ENCODE measurements at places on chromosomes 7 and 10.

- DNase-seq: no peak
Observed at GRCh38 chr10:11301571-11302111, 284.0 kb downstream of the CELF2 start.

DNA sequence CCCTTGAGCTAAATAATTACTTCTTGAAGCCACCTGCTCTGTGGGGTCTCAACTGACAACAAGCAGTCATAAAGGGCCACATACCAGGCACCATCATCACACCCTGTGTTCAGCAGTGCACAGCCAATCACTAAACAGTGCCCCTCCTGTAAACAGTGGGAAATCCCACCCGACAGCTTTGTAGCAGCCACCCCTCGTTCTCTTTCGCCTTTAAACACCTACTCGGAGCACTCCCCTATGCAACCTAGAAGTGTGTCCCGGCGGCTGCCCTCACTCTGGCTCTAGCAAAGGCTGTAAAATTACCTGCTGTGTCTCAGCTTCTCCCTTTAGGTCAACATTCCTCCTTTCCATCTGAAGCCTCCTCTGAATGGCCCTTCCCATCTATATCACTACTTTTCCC lies 111.9 kb downstream of the TCERG1L start:
- DNase-seq: no peak

DNA sequence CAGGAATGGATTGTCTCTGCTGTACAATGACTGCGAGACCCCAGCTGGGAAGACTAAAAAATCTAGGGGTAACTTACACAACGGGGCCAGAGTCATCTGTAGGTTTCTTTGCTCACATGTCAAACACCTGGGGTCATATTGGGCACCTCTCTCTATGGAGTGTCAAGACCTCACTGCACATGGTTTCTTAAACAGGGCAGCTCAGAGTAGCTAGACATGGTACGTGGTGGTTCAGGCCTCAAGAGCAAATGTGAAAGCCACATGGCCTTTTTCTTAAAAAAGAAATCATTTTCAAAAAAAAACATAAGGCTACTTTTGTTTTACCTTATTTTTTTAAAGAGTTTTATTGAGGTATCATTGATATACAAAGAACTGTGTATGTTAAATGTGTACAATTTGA lies 162.2 kb upstream of the ITGB1 start:
- DNase-seq: no peak

GRCh38 chr10:93752761-93753160 lies 5.0 kb upstream of the LGI1 start:
- DNase-seq: no peak

GRCh38 chr7:29053105-29053872 lies 93.0 kb downstream of the CPVL start:
- DNase-seq: no peak

DNA sequence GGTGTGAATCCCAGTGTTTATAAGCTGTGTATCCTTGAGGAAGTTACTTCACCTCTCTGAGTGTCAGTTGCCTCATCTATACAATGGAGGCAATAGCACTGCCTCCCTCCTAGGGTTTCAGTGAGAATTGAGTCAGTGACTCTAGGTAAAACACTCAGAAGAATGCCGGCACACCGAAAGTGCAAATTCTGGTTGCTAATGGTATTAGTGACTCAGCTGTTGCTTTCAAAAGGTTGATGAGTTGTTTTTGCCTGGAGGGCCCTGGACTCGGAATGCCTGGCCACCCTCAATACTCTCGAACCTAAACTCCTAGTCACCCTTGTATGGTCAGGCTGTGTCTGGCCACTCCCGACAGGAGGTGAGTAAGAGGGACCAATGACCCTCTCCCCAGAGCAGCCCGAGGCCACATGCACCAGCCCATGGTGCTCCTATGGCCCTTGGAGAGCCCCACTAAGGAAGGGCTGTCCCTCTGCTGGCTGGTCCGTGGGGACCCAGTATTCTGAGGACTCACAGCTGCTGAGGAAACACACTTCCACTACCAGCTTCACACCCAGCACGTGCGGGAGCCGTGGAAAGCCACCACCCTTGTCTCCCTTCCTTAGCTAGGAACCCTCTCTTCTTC lies 60.2 kb downstream of the CALML3 start:
- DNase-seq: no peak

GRCh38 chr10:117921421-117921820 lies 125.3 kb downstream of the RAB11FIP2 start:
- DNase-seq: no peak

DNA sequence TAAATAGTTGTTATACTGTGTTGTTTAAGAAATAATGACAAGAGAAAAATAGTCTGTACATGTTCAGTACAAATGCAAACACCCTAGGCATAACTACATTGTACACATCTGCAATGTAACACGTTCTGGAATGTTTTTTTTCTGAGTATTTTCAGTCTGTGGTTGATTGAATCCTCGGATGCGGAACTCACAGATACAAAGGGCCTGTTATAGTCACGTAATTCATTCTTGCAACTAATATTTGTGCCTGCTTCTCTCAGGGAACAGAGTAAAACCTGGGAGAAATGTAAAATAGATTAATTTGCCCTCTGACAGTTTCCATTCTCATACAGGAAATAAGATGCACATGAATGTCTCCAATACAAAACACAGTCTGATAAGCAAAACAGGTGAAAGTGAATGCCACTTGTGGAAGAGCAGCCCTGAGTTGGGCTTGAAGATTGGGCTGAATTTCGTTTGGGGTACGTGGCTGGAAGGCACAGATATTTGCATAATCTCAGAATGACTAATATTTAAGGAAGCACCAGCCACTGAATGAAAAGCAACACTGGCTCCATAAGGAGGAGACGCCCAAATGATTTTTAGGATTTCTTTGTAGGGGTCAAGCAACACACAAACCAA lies 19.1 kb downstream of the DENND2A start:
- DNase-seq: no peak

DNA sequence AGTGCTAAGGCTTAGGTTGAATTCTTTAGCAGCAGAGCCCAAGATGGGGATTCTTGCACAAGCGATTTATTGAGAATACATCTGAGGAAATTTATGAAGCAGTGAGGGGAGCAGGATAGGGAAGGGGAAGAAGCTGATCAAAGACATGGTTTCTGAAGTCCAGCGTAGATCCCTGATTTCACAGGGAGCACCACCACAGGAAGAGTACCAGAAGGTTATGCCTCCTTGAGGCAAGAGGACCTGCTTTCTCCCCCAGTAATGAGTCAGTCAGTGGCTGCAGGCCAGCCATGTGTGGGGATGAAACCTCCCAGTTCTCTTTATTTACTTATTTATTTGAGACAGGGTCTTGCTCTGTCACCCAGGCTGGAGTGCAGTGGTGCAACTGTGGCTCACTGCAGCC lies 35.0 kb upstream of the CBLL1 start:
- DNase-seq: no peak

GRCh38 chr7:55567571-55567970 lies 4.7 kb downstream of the VOPP1 start:
- DNase-seq: no peak

DNA sequence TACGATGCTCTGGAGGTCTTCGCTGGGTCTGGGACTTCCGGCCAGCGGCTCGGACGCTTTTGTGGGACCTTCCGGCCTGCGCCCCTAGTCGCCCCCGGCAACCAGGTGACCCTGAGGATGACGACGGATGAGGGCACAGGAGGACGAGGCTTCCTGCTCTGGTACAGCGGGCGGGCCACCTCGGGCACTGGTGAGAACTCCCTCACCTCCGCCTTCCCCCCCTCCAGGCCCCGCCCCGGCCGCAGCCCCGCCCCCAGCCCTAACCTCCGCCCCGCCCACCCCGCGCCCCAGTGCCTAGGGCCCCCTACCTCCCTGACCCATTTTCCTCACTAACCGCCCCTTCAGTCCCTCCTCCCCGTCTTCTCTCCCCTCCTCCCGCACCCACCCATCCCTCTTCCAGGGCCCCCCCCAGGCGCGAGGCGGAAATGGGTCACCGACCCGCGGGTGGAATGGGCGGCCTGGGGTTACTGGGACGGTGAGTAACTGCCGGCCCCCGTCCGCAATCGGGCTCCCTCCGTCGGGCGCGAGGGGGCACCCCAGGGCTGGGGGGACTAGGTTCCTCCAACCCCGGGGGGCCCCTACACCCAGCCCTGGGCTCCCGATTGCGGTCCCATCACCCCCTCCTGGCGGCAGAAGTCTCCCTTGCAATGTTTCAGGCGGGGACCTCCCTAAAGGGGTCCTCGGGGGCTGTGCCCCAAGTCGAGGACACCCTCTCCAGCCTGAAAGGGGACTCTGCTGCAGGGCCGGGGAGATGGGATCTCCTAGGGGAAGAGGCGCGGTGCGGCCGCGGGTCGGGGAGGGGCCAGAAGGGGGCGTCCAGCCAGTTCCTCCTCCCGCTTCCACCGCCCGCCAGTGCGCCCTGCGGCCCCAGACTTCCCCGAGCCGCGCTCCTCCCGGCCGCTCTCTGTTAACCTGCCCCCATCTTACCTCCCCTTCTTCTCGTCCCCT lies 2.1 kb downstream of the PCOLCE start:
- peak; percentile 74 for DNase-seq

DNA sequence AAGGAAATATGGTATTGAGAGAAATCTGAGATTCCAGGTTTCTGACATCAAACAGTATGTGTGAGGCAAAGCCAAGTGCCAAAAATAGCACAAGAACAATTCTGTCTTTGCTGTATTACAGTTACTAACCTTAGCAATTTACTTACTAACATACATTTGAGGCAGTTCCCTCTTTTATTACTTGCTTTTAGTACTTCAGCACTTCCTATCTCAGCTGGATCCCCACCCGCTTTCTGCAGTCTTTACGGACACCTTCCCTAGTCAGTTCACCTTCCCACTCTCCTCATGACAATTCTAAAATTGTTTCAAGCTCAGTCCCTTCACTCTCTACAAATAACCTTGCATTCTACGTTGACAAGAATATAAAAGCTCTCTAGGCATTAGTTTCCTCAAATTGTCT lies 79.2 kb downstream of the ELAPOR2 start:
- no peak for DNase-seq

- no peak for DNase-seq
Observed at GRCh38 chr7:158443014-158443687, 144.5 kb downstream of the PTPRN2 start.

DNA sequence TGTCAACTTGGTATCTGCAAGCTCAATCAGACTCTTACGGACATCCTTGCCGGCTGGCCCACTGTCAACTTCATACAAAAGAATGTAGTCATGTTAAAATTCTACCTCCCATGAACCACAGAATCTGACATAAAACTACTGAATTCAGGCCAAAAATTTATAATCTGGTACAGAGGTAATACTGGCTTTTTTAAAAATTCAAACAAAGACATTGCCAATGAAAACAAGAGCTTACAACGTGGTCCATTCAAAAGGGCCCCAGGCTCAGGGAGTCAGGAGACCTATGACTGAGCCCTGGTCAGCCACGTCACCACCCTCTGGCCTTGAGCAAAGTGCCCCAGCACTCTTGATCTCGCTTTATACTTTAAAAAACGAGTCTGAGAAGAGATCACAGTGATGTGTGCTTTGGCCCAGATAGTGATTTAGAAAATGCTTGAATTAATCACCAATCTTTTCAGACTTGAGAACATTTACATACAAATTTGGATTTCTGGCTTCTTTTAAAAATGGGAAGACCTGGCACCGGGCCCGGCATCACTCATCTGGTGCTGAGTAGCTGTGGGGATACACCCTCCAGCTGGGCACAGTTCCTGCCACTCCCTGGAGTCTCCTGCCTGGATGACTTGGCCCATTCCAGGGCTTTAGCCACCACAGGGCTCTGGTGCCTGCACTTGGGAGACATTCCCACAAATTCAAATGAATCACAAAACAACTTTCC lies 94.1 kb downstream of the PIP4K2A start:
- no peak for DNase-seq

DNA sequence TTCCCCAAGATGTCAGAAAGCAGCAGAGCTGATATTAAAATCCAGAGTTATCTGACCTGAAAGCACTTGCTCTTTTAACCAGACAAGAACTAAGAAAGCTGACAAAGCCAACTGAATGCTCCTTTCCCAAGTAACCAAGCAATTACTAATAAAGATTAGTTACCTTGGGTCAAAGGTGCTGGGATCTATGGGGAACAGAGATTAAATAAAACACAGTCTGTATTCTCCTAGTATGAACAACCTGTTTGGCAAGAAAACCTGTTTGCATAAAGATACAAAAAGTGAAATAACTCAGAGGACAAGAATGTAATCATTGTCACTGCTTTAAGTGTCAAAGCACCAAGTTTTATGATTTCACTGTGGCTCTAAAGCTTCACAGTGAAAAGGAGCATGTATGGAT lies 35.7 kb downstream of the ITPRID1 start:
- no peak for DNase-seq

DNA sequence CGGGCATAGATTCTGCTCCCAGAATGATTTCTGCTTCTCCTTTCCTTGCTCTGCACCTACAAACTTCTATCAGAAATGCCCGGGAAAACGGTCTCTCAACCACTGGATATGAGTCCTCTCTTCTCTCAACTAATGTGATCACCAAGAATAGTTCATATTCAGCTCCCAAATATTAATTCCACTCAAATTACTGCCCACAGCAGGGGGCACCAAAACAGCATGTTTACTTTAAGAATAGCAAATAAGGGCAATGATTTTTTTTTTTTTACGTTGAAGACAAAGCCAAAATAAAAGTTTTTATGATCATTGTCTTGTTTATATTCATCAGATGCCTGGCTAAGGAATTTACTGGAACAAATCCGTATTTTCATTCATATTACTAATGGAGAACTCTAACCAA lies 94.9 kb upstream of the PRSS1 start:
- no peak for DNase-seq

- DNase-seq: no peak
Observed at GRCh38 chr10:3042589-3042988, 24.8 kb upstream of the PFKP start.

- no peak for DNase-seq
Observed at GRCh38 chr10:129677377-129677927, 210.4 kb downstream of the MGMT start.

Measured in stimulated activated CD8-positive, alpha-beta memory T cell treated with anti-CD3 and anti-CD28 coated beads, Interleukin-15, amount 100 ng/mL, for 48 hours (primary cell).